ENCODE measurements at places on chromosomes 13 and 19.
A peak's percentile ranks its signal among the peaks of the same experiment; 100 is the strongest.

DNA sequence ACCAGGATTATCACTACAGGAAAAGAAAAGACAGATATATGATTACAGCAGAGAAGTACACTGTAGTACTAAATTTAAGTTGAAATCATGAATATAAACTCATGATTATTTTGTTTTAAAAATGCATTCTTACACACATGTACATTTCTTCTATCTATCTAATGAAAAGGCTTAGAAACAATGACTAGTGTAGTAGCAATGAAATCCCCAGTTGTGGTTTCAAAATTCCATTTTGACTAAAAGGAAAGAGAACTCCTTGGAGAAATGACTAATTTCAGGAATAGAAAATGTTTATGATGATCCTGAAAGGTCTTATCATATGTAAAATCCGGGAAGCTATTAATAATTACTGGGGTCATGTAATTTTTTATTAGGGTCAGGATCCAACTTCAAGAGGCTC, 195.0 kb upstream of the STARD13 start:
- DNase-seq, result no peak

DNA sequence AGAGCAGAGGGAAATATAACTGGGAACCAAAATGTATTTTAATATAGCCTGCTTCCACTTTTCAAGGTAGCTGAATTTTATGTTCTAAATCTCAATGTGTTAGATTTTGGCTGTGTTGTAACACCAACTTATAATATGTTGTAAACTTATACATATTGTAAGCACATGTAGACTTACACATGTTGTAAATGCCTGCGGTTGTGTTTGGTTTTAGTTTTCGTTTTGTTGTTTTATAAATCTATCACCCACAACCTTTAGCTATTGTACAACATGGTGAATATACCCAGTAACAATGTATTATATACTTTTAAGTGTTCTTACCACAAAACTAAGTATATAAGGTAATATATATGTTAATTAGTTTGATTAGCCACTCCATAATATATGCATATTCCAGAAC, 15.6 kb downstream of the KCTD4 start:
- DNase-seq, result no peak

- DNase-seq, result peak; percentile 54
These were observed 27.3 kb downstream of the COG6 start for GRCh38 chr13:39682788-39683187.

- DNase-seq, result peak; percentile 76
These were observed 21.8 kb upstream of the NAXD start for GRCh38 chr13:110593430-110594130.

GRCh38 chr13:53137779-53138178, 109.2 kb downstream of the OLFM4 start:
- DNase-seq, result no peak

- DNase-seq, result no peak
These were observed 53.0 kb upstream of the XPO4 start for GRCh38 chr13:20955496-20955895.

- DNase-seq, result no peak
These were observed 188.5 kb upstream of the HTR2A start for GRCh38 chr13:47085346-47085745.

DNA sequence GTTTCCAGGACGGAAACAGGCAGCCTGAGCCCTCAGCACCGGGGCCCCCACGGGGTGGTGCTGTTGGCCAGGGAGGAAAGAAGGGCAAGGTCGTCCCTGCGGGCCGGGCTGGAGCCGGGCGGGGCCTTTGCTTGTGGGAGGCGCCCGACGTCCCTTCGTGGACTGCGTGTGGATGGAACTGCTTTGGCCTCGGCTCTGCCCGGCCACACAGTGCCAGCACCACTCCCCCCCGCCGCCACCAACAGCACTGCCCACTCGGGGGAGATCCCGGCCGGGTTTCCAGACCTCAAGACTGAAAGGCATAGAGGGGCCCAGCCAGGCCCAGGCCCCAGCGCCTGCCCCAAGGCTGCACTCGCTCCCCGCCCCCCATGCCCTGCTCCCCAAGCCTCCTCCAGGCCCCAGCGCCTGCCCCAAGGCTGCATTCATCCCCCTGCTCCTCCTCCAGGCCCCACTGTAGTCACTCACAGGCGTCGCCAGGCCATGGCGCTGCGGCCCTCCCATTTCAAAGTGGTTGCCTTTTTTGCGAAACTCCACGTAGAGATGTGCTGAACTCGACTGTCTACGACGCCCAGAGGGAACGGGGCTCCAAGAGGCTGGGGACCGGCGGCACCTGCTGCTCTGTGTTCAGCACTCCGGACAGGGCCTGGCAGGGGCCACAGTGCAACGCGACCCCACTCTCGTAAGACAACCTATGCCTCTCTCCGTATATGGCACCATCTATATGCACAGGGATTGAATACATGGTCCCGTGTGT, 22.5 kb downstream of the C13orf46 start:
- DNase-seq, result peak; percentile 82

- DNase-seq, result no peak
These were observed 177.8 kb downstream of the PAN3 start for GRCh38 chr13:28316129-28316528.

Data from GM12865 (cell line).